Mesendoderm (in vitro differentiated cells): ENCODE measurements at places on chromosomes 2 and 18.

DNA sequence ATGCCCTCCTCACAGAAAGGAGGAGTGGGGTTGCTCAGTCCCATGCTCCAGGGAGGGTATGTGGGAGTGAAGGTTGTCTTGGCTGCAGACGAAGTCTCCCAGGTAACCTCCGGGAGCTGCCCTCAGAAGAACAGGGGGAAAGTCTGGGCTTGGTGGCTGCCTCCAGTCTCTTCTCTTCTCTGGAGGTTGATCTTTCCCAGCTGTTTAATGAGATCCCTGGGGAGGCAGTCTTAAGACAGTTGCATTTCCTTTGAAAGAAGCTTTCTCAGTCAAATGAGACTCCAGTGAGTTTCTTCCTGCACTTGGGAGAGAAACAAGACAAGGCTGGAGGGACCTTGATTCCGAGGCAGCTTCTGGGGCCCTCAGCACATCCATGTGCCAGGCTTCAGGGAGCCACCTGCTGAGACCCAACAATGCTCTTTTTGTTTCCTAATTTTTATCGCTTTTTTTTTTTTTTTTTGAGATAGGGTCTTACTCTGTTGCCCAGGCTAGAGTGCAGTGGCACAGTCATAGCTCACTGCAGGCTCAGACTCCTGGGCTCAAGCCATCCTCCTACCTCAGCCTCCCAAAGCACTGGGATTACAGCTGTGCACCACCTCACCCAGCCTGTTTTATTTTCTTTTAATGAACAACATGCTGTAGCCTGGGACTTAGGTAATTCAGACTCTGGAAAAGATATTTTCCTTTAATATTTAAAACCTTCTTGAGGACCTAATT lies 71.7 kb upstream of the TPO start:
- no peak for DNase-seq

DNA sequence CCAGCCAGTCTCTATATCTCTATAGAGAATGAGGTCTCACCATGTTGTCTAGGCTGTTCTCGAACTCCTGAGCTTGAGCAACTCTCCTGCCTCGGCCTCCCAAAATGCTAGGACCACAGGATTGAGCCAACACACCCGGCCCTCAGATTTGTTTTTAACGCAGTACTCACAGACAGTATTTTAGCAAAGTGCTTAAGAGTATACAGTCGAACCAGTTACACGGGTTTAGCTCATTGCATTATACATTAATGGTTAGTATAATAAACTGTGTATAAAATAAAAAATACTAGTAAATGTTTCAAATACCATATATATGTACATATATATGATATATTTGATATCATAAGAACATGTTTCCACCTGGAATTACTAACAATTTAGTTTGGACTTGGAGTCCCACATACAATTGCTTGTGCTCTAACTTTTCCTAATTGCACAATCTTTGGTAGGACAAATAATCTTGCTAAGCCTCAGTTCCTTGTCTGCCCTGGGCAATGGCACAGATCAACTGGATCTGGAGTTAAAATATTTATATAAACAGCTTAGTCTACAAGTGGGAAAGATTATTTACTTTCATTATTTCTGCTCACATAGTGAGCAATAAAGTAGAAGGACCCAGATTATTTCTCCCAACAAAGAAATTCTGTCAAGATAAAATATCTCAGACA lies 508.9 kb upstream of the LRATD1 start:
- no peak for DNase-seq

GRCh38 chr2:7510353-7510752 lies 593.1 kb downstream of the RNF144A start:
- peak; percentile 12 for DNase-seq

DNA sequence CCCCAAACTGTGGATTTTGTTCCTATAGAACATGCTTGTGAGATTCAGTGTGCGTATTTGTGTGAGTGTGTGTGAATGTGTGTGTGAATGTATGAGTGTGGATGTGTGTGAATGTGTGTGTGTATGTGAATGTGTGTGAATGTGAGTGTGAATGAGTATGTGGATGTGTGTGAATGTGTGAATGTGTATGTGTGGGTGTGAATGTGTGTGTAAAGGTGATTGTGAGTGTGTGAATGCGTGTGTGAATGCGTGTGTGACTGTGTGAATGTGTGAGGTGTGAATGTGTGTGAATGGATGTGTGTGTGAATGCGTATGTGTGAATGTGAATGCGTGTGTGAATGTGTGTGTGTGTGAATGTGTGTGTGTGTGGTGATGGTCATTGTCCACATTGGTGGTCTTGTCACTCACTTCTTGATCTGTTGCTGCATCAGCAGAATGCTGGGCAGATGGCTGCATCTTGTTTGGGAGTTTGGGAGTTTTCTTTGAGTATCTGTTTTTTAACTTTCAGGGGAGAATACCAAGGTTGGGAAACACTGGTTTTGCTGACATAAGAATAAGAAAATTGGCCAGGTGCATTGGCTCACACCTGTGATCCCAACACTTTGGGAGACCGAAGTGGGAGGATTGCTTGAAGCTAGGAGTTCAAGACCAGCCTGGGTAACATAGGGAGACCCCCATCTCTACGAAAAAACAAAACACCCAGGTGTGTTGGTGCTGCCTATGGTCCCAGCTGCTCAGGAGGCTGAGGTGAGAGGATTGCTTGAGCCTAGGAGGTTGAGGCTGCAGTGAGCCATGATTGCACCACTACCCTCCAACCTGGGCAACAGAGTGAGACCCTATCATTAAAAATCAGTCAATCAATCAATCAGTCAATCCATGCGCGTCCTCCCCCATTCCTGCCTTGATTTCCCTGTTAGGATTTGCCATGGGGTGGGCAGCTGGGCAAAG lies 18.2 kb downstream of the AGAP1 start:
- no peak for DNase-seq

DNA sequence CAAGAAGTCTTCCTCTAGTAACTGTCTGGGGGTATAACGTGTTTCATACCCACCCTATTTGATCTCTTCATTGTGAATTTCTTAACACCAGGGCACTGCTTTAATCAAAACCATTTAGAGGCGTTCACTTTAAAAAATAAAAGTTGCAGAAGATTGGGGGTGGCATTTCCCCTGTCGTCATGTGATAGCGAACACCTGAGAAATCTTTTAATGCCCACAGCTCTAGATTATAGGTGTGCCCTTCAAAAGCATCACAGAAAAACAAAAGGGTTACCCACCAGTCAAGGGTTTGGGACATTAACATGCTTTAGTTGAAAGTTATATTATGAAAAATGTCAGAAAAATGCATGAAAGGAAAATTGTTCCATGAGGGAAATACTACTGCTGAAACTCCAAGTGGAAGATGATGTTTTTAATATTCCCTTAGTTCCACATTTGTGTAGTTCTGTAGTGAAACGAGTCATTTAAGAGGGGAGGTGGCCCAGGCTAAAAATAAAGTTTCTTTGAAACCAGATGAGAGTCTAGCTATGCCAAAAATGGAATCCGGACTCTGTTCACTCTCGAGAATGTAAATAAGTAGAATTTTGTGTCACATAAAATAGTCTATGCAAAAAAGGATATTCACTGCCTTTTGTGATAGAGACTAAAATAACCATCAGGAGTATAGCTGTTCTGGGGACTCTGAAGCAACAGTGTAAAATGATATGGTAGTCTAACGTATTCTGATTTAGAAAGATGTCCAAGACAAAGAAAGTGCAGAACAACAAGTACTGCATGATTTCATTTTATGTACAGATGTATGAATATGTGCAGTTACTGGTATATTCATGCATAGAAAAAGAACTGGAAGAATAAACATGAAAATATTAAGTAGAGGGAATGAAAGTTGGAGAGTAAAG lies 95.3 kb downstream of the TMEM247 start:
- no peak for DNase-seq

- peak; percentile 49 for DNase-seq
Measured at GRCh38 chr2:200454927-200455801, 54.7 kb downstream of the KCTD18 start.

DNA sequence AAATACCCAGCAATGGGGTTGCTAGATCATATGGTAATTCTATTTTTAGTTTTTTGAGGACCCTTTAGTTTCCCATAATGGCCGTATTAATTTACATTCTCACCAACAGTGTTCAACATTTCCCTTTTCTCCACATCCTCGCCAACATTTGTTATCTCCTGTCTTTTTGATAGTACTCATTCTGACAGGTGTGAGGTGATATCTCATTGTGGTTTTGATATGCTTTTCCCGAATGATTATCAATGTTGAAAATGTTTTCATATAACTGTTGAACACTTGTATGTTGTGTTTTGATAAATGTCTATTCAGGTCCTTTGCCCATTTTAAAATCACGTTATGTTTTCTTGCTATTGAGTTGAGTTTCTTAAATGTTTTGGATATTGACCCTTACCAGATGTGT lies 5.8 kb upstream of the RIF1 start:
- DNase-seq = no peak

- DNase-seq = no peak
Measured at GRCh38 chr18:36348971-36349417, 51.5 kb downstream of the FHOD3 start.

DNA sequence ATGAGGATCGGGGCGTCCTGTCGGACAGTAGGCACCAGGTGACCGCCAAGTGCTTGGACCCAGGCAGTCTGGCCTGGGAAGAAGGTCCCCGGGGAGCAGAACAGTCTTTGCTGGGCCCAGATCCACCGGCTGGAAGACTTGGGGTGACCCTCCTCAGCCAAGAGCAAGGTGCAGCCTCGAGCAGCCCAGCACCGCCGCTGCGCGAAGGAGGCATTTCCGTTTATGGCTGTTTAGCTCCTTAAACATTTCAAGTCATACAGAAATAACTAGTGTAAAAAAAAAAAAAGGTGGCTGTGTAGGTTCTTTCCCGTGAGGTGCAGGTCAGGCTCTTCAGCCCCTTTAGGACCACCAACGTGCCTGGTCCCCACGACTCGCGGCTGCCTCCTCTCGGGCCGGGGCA lies 370.2 kb downstream of the CMPK2 start:
- DNase-seq = no peak

GRCh38 chr18:3294435-3295080 lies 32.6 kb downstream of the MYL12B start:
- DNase-seq = peak; percentile 76

DNA sequence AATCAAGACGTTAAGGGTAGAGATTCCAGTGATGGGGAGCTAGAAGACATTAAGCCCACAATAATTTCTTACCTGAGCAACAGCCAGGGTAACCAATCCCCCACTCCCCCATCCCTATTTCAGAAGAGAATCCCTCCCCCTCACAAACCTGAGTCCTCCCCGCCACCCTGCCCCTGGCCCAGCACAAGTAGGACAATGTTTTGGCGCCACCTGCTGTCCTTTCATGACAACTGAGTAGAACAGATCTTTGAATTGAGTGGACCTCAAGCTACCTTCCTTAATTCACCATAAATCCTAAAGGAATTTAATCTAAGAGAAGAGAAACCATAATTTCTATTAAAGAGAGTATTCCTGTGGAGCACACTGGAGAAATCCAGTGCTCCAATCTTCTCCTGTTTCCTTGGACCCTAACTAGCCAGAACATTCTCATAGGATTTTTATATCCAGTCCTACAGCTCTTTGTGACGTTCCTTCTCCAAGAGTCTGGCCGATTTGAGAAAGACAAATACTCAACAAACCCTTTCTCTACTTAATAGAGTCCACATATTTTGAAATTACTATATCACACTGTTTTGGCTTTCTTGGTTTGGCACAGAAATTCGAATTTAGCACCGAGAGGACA lies 41.1 kb downstream of the NHEJ1 start:
- DNase-seq = peak; percentile 74

- DNase-seq = no peak
Measured at GRCh38 chr2:61379521-61379920, 91.4 kb downstream of the USP34 start.

GRCh38 chr18:23542461-23542860 lies 39.1 kb downstream of the RMC1 start:
- DNase-seq = no peak

DNA sequence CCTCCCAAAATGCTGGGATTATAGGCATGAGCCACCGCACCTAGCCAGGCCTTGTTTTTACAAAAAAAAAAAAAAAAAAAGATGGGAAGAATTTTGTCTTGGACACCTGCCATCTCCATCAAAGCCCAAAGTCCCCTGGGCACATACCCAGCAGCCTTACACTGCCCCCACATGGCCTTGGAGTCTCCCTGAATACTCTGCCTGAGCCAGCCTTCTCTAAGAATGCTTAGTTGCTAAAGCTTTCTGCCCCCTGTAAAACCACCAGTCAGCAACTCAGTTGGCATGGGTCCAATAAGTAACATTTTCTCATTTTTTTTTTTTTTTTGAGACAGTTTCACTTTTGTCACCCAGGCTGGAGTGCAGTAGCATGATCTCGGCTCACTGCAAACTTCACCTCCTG lies 40.6 kb downstream of the SPC25 start:
- DNase-seq = peak; percentile 52

GRCh38 chr18:27185025-27185763 lies at the start of gene CHST9:
CHST9 (minus strand) TSS chr18:27185308; CDS start chr18:27142809, 42,499 bp downstream.
- peak; percentile 40 for DNase-seq

DNA sequence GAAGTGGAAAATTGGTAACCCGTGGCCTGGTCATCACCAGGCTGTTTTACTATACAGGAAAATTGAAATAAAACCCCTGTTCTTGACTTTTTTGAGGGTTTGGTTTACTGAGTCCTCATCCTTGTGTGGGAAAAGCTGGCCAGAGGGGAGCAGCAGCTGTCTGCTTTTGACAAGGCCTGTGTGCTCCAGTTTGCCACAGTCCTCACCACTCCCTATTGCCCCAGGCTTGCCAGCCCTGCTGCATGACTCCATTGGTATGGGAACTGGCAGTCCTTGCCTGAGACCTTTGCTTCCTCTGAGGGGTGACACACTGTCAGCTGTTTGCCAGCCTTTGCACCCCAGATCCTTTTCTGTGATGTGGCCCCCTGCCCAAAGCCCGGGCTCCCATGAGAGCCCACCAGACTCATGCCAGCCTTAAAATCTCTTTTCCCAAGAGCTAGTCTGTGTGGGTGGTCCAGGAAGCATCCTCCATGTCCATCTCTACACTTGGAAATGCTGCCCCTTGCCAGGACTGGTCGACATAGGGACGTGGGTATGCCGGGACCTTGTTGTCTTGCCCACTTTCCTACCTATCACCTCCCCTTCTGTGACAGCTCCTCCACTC lies 39.0 kb downstream of the GLI2 start:
- DNase-seq = no peak

GRCh38 chr2:198465970-198466369 lies 661.6 kb downstream of the PLCL1 start:
- no peak for DNase-seq

GRCh38 chr2:11480859-11481258 lies 14.9 kb upstream of the E2F6 start:
- no peak for DNase-seq

GRCh38 chr18:47758000-47758399 lies 172.5 kb downstream of the SMAD2 start:
- DNase-seq = peak; percentile 26

DNA sequence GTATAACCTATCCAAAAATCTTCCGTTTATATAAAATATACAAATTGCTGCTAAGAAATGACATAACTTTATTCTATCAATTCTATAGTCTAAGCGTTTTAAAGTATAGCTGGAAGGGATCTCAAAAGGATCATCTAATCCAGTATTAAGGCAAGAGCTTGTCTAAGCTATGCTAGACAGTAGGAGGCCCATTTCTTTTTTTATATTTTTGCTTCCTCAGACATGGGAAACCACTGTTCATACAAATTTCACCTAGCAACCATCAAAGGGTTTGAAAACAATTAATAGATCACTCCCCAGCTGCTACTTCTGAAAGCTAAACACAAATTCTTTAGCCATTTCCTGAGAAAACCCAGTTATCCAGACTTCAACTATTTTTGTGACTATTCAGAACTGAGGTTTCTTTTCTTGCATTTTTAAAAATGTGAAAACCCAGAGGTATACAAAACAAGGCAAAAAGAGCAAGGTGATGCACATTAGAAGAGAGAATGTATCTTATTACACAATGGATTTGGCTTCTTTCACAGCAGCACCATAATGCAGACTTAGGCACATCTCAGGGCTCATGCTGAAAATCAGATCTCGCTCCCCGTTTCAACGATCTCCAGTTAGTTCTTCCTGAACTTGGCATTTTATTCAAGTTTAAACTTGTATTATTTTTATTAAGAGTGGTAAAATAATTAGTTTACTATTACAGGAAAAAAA lies 274.4 kb downstream of the LRP1B start:
- no peak for DNase-seq
